Uterus (tissue), 4 donors: ENCODE measurements at places on chromosomes 12 and 14. TPM values are rescaled to one million over a fixed set of nuclear protein-coding genes. Genes with fewer than 3 reads are reported as not detected.

GRCh38 chr14:106586098-106586704 is 1059.8 kb downstream of the TMEM121 start:
- H3K4me3 ChIP-seq: no peak overlapping the region
- no peaks in the 10 kb centered on the region for H3K4me1 ChIP-seq
- H3K27me3 ChIP-seq: no peaks in the 10 kb centered on the region
- H3K36me3 ChIP-seq: no peaks in the 10 kb centered on the region
- no peak overlapping the region for H3K27ac ChIP-seq
- DNase-seq: no peak

DNA sequence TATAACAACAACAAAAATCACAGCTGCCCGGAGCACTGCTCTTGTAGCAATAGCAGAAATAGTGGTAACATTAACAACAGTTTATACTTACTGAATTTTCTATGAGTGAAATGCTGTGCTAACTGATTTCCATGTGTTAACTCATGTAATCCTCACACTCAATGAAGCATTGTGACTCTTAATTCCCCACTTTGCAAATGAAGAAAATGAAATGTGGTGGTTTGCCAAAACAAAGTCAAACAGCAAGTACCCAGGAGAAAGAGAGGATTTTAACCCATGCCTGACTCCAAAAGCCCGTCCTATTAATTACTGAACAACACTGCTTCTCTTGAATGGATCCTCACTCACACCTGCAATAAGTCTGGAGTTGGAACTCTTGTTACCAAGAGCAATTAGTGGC is 123.5 kb downstream of the MED13L start:
- H3K4me3 ChIP-seq: no peak overlapping the region
- no peaks in the 10 kb centered on the region for H3K27me3 ChIP-seq
- H3K27ac ChIP-seq: no peak overlapping the region
- no peaks in the 10 kb centered on the region for H3K36me3 ChIP-seq
- no peak for DNase-seq
- peaks cover 17% of the 10 kb centered on the region for H3K4me1 ChIP-seq

CCDC196 gene
- not detected for total RNA-seq

- no peak overlapping the region for H3K27ac ChIP-seq
- no peaks in the 10 kb centered on the region for H3K4me1 ChIP-seq
- no peak overlapping the region for H3K4me3 ChIP-seq
- no peaks in the 10 kb centered on the region for H3K36me3 ChIP-seq
Measured at GRCh38 chr12:111532751-111533150, 66.4 kb downstream of the ATXN2 start.

GSC gene
- 0.90 TPM for total RNA-seq

DNA sequence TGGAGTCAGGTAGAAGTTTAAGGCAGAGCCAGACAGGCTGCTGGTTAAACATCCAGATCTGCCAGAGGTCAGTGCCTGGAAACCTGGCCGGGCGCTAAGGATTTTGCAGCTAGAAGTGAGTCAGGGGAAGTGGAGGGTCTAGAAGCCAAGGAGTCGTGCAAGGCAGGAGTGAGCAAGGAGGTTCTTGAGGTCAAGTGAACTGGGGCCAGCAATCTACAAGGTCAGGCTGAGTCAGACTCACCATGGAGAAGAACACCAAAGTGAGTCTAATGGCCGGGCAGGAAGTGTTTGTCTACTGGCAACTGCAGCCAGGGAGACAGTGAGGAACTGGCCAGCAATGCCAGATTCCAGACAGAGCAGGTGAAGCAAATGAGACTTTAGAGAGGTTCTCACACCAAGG is 628.2 kb downstream of the ETNK1 start:
- no peak for DNase-seq
- H3K4me3 ChIP-seq: no peak overlapping the region
- no peaks in the 10 kb centered on the region for H3K4me1 ChIP-seq
- no peaks in the 10 kb centered on the region for H3K36me3 ChIP-seq
- no peaks in the 10 kb centered on the region for H3K27me3 ChIP-seq

CLMN gene
- 55.0 TPM for total RNA-seq

TAS2R31 gene
- 10.2 TPM for total RNA-seq

ENDOU gene
- total RNA-seq: 0.64 TPM

DNA sequence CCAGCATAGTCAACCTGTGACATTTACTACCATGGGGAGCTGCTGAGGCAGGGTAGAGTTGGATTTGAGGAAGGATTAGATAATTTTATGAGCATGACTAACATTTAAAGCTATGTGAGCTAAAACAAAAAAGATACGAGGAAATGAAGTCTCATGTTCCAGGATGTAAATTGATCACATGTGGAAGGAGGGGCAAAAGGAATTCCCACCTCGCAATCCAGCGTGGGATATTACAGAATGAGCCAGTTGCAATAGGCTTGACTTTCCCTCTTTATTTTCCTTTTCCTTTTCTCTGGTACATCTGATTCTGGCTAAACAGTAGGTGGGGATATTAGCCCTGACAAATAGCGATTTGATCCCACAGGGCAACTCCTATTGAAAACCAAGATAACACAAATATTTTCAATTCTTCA is 214.9 kb upstream of the HMGA2 start:
- H3K27ac ChIP-seq: no peak overlapping the region
- no peak for DNase-seq
- H3K27me3 ChIP-seq: no peaks in the 10 kb centered on the region
- no peak overlapping the region for H3K4me3 ChIP-seq
- H3K36me3 ChIP-seq: no peaks in the 10 kb centered on the region

DNA sequence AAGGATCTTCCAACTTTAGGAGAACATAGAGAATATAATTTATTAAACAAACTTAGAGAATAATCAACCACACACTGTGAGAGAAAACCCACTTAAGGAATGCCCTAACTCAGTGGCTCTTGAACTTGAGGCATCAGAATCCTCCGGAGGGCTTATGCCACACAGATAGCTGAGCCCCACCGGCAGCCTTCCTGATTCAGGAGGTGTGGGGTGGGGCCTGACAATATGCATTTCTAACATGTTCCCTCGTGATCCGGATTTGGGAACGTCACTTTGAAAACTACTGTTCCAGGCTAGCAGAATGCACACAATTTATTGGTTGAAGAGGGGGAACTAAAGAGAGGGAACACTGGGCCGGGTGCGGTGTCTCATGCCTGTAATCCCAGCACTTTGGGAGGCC is 2.0 kb upstream of the SOAT2 start:
- no peaks in the 10 kb centered on the region for H3K27me3 ChIP-seq
- H3K4me1 ChIP-seq: no peaks in the 10 kb centered on the region
- H3K27ac ChIP-seq: no peak overlapping the region
- no peak for DNase-seq
- H3K4me3 ChIP-seq: no peak overlapping the region

GRCh38 chr12:104590022-104590421 is 133.3 kb downstream of the CHST11 start:
- no peaks in the 10 kb centered on the region for H3K27me3 ChIP-seq
- H3K4me3 ChIP-seq: no peak overlapping the region
- H3K4me1 ChIP-seq: no peaks in the 10 kb centered on the region
- no peaks in the 10 kb centered on the region for H3K36me3 ChIP-seq
- DNase-seq: no peak

HOXC11 gene
- total RNA-seq: not detected

PIWIL1 gene
- total RNA-seq: not detected

DNA sequence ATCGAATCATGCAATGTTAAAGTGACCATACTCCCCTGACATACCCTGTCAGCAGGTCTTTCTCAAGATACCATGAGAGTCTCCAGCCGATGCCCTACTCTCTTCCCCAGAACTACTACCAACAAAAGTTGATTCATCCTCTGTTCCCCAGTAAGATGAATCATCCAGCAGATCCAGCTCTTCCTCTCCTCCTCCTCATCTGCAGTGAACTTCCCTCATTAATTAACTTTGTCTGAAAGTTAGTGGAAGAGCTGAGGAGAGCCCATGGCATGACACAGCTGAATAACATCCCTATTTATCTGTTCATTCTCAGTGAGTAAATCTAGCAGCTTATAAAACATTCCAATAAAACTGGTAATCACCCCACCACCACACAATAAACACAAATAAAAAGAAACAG is 213.4 kb downstream of the EGLN3 start:
- H3K4me3 ChIP-seq: no peak overlapping the region
- no peak for DNase-seq
- H3K4me1 ChIP-seq: no peaks in the 10 kb centered on the region
- H3K27ac ChIP-seq: no peak overlapping the region
- no peaks in the 10 kb centered on the region for H3K36me3 ChIP-seq

DNA sequence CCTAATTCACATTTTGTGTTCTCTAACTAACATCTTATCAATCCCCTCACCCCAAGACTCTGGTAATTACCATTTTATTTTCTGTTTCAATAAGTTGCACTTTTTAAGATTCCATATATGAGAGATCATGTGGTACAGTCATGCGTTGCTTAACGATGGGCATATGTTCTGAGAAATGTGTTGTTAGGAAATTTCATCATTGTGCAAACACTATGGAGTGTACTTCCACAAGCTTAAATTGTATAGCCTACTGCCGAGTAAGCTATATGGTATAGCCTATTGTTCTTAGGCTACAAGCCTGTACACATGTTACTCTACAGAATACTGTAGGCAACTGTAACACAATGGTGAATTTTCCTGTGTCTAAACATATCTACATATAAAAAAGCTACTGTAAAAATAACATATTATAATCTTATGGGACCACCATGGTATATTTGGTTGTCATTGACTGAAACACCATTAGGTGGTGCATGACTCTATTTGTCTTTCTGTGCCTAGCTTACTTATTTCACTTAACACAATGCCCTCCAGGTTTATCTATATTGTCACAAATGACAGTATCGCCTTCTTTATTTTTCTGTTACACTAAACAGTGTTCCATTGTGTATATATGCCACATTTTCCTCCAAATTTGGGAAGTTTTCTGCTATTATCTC is 473.4 kb upstream of the LMO3 start:
- no peaks in the 10 kb centered on the region for H3K4me1 ChIP-seq
- no peak overlapping the region for H3K27ac ChIP-seq
- H3K27me3 ChIP-seq: no peaks in the 10 kb centered on the region
- no peak for DNase-seq
- no peak overlapping the region for H3K4me3 ChIP-seq
- H3K36me3 ChIP-seq: no peaks in the 10 kb centered on the region

DNA sequence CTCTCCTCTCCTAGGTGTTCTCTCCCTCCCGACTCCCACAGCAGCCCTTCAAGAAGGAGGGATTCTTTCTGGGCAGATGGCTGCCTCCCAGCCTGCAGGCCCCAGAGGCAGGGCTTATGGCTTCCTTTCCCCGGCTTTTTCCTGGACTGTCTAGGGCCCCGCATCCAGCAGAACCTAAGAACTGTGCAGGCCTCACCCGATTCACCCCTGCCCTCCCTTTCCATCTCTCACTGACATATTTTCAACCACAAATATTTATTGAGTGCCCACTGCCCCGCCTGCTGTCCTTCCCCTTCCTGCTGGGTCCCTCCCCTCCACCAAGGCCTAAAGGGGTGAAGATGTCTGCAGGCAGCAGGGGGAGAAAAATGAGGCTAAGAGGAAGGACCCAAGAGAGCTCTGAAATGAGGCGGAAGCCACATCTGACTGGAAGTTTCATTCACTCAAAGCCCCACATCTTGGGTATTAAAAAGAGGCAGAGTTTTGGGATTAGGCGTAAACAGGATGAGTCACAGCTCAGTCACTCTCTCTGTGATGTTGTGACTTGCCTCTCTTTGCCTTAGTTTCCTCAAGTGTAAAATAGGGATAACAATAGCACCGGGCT is 2.9 kb downstream of the SCNN1A start:
- peaks cover 16% of the 10 kb centered on the region for H3K4me1 ChIP-seq
- no peak overlapping the region for H3K4me3 ChIP-seq

DNA sequence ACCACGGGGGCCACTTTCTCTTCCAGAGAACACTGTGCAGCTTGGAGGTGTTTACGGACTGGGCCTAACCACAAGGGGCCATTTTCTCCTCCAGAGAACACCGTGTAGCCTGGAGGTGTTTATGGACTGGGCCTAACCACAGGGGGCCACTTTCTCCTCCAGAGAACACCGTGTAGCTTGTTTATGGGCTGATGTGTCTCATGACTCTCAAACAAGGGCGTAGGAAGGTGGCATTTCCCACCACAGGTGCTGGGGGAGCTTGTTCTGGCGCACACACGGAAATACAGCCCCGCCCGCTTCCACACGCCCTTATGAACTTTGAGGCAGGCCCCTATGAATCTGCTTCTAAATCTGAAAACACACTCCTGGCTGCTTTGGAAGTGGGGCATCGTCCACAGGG is 174.6 kb upstream of the SFSWAP start:
- H3K27ac ChIP-seq: no peak overlapping the region
- no peak overlapping the region for H3K4me3 ChIP-seq
- H3K27me3 ChIP-seq: no peaks in the 10 kb centered on the region
- DNase-seq: no peak

- no peaks in the 10 kb centered on the region for H3K4me1 ChIP-seq
- no peak for DNase-seq
- H3K27me3 ChIP-seq: no peaks in the 10 kb centered on the region
Measured at GRCh38 chr14:94180655-94181271, 6.6 kb downstream of the PPP4R4 start.

GRCh38 chr14:73833034-73833433 is 18.6 kb upstream of the PTGR2 start:
- H3K27ac ChIP-seq: no peak overlapping the region
- no peaks in the 10 kb centered on the region for H3K4me1 ChIP-seq
- H3K27me3 ChIP-seq: no peaks in the 10 kb centered on the region
- H3K4me3 ChIP-seq: no peak overlapping the region
- H3K36me3 ChIP-seq: no peaks in the 10 kb centered on the region

- H3K4me3 ChIP-seq: no peak overlapping the region
- H3K36me3 ChIP-seq: no peaks in the 10 kb centered on the region
- H3K27me3 ChIP-seq: no peaks in the 10 kb centered on the region
- no peak for DNase-seq
- no peak overlapping the region for H3K27ac ChIP-seq
Measured at GRCh38 chr14:101797856-101798255, 36.3 kb downstream of the PPP2R5C start.
